ENCODE measurements at places on chromosomes 1 and 21.
A peak's percentile ranks its signal among the peaks of the same experiment; 100 is the strongest.

DNA sequence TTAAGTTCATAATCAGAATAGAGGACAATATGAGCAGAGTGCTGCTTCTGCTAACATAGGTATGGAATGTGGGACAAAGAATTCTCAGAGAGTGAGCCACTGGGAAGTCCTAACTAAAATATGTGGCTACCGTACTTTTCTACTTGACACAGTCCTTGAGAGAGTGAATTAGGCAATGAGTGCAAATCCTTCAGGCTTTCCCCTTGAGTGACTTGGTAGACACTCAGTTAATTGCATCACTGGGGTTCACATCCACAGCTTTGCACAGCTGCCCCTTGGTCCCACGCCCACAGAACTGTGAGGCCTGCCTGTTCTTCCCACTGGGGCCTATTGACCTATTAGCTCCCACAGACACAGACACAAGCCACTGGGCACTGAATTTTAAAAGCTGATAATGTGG, 40.5 kb upstream of the PAXBP1 start:
- no peak for DNase-seq

GRCh38 chr1:156091610-156092009, 9.3 kb upstream of the MEX3A start:
- no peak for DNase-seq

- DNase-seq: no peak
These were observed 5.1 kb upstream of the ACTN2 start for GRCh38 chr1:236681219-236681618.

GRCh38 chr1:107051266-107051665, 5.2 kb upstream of the PRMT6 start:
- no peak for DNase-seq

DNA sequence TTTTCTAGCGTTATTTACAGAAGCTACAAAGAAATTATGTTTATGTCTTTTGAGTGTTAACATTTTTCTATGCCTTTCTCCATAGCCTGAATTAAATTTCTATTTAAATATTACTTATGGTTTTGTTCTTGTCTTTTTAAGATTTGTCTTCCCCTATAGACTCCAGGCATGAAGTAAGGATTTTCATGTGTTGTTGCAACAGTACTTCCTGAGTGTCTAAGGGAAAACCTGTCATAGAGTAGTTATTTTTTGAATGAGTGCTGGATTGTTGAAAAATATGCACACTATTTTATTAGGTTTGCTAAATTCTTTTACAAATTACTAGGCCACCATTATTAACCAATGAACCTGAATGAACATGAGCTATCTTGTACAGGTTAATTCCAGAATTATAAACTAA, 27.1 kb downstream of the SAMSN1 start:
- DNase-seq: no peak

- DNase-seq: no peak
These were observed 605 bp upstream of the RABGGTB start for GRCh38 chr1:75785320-75785982.

- DNase-seq: no peak
These were observed 124.5 kb upstream of the CSF3R start for GRCh38 chr1:36607263-36607651.

DNA sequence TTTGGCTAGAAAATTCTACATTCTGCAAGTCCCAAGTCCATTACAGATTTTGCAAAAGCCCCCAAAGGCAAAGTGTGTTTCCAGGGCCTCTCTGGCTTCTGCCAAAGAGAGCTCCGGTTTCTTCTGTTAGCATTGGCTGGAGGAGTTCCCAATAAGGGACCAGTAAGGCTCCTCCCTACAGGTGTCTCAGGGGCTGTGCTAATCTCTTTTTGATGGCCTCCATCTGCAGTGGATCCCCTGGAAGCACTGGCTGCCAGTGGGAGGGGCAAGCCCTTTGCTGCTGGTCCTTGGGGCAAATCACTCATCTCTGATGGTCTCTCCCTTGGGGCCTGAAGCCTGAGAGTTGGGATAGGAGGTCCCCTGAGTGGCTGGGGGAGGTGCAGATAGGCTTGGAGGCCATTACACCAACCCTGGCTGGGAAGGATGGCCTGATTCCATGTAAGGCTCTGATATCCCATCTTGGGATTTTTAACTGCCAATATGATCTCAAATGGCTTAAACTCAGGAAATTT, 89.1 kb upstream of the USP24 start:
- no peak for DNase-seq

- no peak for DNase-seq
These were observed 4.2 kb upstream of the COL11A1 start for GRCh38 chr1:103112546-103112945.

GRCh38 chr1:41344708-41345159, 16.5 kb upstream of the FOXO6 start:
- no peak for DNase-seq

GRCh38 chr1:109134423-109134822, 20.5 kb downstream of the ELAPOR1 start:
- no peak for DNase-seq

- no peak for DNase-seq
These were observed 3.7 kb downstream of the ATF3 start for GRCh38 chr1:212612041-212612961.

- no peak for DNase-seq
These were observed 90.9 kb downstream of the KIRREL1 start for GRCh38 chr1:158084336-158084735.

GRCh38 chr1:72483846-72484357, 201.6 kb upstream of the NEGR1 start:
- DNase-seq: no peak

- DNase-seq: no peak
These were observed 102.0 kb downstream of the LHX9 start for GRCh38 chr1:198019126-198019525.

DNA sequence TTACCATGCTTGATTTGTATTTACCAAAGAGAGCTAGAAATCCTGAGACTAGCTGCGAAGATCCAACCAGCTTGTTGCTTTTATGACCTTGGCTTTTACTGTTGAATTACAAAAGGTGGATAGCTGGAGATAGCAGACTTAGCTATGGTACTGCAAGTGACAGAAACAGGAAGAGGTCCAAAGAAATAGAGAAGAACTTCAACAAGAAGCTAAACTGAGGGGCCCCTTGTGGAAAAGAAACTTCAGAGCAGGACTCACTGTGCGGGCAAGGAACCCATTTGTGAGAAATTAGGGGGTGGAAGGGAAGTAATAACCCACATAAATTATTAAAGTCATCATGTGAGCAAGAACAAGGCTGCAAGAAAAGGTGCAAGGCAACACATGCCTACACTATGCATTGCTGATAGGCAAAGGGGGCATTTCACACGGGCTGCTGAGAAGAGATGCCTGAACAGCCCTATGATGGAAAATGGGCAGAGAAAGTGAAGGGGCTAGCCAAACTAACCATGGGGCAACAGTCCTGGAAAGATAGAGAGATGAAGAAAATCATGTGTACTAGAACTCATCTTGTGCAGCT, 116.6 kb upstream of the PRDX6 start:
- DNase-seq: no peak

- no peak for DNase-seq
These were observed 338.4 kb upstream of the PROX1 start for GRCh38 chr1:213649373-213649772.

DNA sequence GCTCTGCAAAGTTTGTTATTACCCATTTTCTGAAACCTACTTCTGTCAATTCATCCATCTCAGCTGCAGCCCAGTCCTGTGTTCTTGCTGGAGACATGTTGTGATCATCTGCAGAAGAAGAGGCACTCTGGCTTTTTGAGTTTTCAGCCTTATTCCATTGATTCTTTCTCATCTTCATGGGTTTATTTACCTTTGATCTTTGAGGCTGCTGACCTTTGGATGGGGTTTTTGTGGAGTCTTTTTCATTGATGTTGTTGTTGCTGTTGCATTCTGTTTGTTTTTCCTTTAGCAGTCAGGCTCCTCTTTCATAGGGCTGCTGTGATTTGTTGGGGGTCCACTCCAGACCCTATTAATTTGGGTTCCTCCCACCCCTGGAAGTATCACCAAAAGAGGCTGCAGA, 164.3 kb downstream of the FCRL5 start:
- no peak for DNase-seq

- DNase-seq: no peak
These were observed 152.9 kb downstream of the ACTL8 start for GRCh38 chr1:17907999-17908398.

- no peak for DNase-seq
These were observed 54.5 kb downstream of the PCNX2 start for GRCh38 chr1:233240829-233241682.

DNA sequence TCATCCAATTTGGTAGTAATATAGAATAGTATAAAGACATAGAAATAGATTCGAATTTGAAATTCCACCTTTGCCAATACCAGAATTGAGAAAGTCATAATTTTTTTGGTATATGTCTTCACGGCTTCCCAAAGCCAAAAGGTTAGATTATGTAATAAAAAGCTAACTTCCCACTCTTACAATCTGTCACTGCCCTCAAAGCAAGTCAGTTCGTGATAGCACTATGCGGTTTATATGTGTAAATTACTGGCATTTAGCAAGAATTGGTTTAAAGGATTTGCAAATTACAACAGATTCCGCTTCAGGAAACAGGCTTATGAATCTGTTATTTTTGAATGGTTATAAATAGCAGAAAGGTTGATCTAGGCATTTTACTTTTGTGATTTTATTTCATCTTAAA, 679.4 kb upstream of the ADGRL2 start:
- DNase-seq: no peak

- no peak for DNase-seq
These were observed 105.0 kb downstream of the HUNK start for GRCh38 chr21:31977816-31978215.

- peak; percentile 48 for DNase-seq
These were observed 18.7 kb upstream of the CLDN8 start for GRCh38 chr21:30234643-30235042.

DNA sequence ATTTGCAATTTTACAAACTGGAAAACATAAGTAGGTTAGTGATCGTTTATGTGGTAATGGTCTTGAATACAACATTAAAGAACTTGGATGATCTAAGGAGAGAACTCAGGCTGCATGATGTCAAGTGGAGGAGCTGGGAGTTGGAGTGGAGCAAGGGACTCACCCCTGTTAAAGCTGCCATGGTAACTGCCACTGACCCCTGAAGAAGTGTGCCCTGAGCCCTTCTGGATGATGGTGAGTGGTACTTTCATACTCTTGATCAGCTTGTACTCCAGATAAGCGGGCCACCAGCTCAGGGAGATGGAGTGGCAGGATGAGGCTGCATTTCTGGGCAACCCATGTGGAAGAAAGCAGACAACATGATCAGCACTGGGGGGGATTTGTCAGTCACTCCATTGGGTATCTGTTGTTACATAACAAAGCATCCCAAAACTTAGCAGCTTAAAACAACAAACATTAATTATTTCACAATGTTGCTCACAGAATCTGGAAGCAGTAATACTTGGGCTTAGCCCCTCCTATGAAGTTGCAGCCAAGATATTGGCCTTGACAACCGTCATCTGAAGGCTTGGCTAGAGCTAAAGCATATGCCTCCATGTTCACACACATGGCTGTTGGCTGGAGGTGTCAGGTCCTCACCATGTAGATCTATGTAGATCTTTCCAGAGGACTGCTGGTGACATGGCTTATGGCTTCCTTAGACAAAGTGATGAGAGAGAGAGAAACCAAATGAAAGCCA, 213.8 kb downstream of the DUSP10 start:
- DNase-seq: no peak

DNA sequence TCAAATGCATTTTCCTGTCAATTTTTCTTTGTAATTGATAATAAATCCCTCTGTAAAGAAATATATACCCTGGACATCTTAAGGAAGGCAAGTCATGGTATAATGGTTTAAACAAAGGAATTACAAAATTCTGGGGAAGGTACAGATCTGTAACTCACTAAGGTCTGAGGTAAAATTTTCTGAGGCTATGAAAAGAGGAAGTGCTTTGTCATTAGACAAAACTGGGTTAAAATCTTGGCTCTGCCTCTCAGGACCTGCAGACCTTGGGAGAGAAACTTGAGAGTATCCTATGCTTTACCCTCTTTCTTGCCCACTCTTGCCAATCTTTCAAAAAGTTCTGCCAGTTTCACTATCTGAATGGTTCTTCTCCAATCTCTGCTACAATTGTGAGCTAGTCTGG, 26.8 kb upstream of the BEND5 start:
- DNase-seq: no peak

- DNase-seq: no peak
These were observed 1.9 kb upstream of the PIGV start for GRCh38 chr1:26785611-26786436.

GRCh38 chr1:211891708-211892107, 61.1 kb upstream of the LPGAT1 start:
- DNase-seq: no peak

DNA sequence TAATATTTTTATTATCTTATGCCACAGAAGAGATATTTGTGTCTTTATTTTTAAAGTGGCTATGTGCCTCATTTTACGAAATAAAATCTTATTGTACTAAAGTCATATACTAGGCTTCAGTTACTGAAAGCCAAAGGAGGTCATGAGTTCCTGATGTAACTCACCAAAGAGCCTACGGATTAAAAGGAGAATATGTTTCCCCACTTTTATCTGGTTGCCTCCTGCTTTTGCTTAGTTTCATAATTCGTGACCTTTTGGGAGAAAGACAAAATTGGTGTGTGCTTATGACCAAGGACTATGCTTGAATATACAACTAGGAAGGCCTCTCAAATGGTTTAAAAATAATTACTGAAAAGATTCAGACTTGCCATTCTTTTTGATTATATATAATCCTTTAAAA, 18.2 kb upstream of the AHCTF1 start:
- DNase-seq: no peak

- no peak for DNase-seq
These were observed 684 bp upstream of the MRPL20 start for GRCh38 chr1:1407636-1408318.

- no peak for DNase-seq
These were observed at the start of gene HSPB7 for GRCh38 chr1:16017461-16018303. TSS of gene HSPB7 (minus strand) at chr1:16018043. CDS start at chr1:16017963, 80 bp downstream.

- DNase-seq: no peak
These were observed 116.2 kb upstream of the FGGY start for GRCh38 chr1:59180735-59181134.

GRCh38 chr1:201707656-201708055, 121.3 kb upstream of the IPO9 start:
- no peak for DNase-seq

GRCh38 chr1:66223681-66224080, 310.3 kb upstream of the SGIP1 start:
- no peak for DNase-seq

- DNase-seq: peak; percentile 4
These were observed 5.0 kb downstream of the MTR start for GRCh38 chr1:236800002-236800620.
